ENCODE measurements at places on chromosomes 6 and 20.
A peak's percentile ranks its signal among the peaks of the same experiment; 100 is the strongest.

GRCh38 chr6:3566812-3567211 is 110.0 kb upstream of the SLC22A23 start:
- DNase-seq, result peak; percentile 60

DNA sequence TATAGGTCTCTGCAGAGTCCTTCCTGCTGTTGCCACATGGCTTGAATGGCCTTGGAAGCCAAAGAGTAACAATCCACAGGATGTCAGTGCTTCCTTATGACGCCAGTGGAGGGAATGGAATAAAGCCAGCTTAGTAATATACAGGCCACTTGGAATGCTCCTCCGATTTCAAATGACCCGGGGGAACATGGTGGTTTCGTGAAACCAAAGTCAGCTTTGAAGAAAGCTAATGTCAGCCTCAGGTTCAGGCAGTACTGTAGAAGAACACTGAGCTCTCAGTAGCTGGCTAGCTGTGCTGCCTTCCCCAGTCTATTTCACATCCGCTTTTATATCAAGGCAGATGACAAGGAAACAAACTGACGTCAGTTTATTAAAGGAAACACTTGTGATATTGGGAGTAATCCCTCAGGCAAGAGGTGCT is 189.1 kb downstream of the DTNBP1 start:
- peak; percentile 88 for DNase-seq

GRCh38 chr20:34720266-34720665 is 16.1 kb downstream of the TP53INP2 start:
- no peak for DNase-seq

- peak; percentile 5 for DNase-seq
These were observed 211.9 kb downstream of the FOXC1 start for GRCh38 chr6:1821513-1822183.

GRCh38 chr20:41436679-41437078 is 70.1 kb upstream of the EMILIN3 start:
- DNase-seq, result peak; percentile 91

GRCh38 chr6:1893470-1894130 is 283.9 kb downstream of the FOXC1 start:
- DNase-seq, result peak; percentile 20

- no peak for DNase-seq
These were observed 49.7 kb downstream of the PROKR2 start for GRCh38 chr20:5267092-5267491.

DNA sequence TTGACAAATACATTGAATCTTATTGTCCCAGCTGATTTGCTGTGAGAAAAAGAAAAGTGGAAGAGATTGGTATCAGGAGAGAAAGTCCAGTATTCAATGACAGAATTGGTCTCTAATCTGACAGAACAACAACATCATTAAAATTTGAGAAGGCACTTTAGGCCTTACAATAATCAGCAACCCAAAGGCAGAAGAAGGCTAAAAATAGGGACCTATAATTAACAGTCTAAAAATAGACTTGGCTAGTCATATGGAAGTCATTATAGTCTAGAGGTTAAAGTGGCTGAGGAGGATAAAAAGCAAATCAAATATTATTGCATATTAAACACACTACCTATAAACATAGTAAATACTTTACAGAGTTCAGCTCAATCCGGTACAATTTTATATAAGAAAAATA is 393.6 kb upstream of the JAG1 start:
- no peak for DNase-seq

DNA sequence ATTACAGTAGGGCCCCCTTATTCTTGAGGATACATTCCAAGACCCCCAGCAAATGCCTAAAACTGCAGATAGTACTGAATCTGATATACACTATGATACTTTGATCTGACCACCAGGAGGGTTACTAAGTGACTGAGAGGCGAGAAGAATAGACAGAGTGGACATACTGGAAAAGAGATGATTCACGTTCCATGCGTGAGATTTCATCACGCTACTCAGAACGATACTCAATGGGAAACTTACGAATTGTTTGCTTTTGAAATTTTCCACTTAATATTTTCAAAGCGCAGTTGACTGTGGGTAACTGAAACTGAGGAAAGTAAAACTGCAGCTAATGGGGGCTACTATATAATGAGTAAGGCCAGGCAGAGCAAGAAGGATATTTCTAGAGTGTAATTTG is 60.8 kb downstream of the STX11 start:
- no peak for DNase-seq

All from ELR (cell line).